HAP-1 (cell line): ENCODE measurements at places on chromosomes 5 and 9.

- no peak for DNase-seq
Observed at GRCh38 chr5:114362197-114362976, 517 bp downstream of the KCNN2 start.

- DNase-seq, result no peak
Observed at GRCh38 chr5:171615705-171616640, 169.6 kb upstream of the SMIM23 start.

- no peak for DNase-seq
Observed at GRCh38 chr9:84059936-84060335, 79.3 kb downstream of the RMI1 start.

DNA sequence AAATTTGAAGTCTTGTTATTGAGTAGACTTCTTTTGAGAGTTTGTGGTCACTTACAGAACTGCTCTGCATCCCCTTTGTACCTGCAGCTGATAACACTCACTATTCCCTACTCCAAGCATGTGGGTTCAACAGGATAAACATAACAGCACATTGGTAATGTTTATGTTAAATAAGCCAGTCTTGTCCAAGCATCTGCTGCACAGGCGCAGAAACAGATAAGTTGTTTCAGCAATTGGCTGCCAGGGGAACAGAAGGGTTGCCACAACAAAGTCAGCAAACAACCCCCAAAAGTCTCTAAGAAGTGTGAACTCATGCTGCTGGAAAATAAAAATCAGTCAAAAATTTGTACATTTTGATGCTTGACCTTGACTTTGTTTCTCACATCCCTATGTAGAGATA is 174.6 kb downstream of the GDNF start:
- DNase-seq, result no peak

DNA sequence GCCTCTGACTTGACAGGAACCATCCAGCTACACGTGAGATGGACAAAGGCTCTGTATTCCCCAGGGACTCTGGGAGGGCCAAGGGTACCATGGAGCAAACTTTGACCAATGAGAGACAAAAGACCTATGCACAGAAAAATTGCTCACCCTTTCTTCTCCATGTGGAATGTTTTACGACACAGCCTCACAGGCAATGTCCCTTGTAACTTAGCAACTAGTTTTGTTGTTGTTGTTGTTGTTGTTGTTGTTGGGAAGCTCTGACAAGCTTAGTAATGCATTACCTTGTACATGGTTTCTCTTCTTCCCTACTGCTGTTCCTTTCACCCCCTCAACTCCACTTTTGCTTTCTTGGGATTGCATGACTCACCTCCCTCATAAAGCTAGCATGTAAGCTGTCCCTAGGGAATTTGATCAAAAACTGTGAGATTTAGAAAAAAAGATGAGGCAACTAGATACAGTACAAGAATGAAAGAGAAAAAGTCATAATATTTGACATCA is 550.9 kb downstream of the RAB3C start:
- DNase-seq, result no peak

DNA sequence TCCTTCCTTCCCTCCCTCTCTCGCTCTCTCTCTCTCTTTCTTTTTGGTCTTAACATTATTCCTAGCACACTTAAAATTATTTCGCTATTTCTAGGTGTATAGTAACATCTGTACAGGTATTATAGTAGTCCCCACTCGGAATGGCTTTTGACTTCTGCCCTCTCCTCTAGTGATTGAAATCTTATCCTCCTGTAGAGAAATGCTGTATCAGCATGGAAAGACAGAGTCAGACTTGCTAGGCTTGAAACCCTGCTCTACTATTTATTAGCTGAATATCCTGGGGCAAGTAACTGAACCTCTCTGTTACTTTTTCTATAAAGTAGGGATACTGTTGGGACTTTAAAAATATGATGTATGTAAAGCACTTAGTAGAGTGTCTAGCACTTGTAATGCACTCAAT is 681.9 kb upstream of the C9orf72 start:
- DNase-seq, result no peak

DNA sequence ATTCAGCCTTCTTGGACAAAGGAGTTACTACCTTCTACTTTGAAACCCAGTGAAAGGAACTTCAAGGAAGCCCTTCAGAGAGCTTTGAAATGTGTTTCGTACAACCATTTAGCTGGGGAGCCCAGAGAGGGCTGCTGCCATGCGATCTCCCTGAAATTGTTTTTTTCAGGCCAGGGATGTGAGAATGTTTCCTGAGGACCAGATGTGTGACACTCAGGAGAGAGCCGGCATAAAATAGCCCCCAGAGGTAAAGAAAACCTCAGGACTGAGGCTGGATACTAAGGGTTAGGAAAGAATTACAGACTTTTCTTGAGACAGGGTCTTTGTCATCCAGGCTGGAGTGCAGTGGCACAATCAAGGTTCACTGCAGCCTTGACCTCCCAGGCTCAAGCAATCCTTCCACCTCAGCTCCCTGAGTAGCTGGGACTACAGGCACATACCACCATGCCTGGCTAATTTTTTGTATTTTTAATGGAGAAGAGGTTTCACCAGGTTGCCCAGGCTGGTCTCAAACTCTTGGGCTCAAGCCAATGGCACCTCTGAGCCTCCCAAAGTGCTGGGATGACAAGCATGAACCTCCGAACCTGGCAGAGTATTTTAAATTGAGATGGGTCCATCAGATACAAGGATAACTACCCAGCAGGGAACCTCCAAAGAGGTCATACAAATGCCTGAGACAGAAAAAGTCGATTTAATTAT is 8.4 kb downstream of the RPL37 start:
- DNase-seq, result no peak

DNA sequence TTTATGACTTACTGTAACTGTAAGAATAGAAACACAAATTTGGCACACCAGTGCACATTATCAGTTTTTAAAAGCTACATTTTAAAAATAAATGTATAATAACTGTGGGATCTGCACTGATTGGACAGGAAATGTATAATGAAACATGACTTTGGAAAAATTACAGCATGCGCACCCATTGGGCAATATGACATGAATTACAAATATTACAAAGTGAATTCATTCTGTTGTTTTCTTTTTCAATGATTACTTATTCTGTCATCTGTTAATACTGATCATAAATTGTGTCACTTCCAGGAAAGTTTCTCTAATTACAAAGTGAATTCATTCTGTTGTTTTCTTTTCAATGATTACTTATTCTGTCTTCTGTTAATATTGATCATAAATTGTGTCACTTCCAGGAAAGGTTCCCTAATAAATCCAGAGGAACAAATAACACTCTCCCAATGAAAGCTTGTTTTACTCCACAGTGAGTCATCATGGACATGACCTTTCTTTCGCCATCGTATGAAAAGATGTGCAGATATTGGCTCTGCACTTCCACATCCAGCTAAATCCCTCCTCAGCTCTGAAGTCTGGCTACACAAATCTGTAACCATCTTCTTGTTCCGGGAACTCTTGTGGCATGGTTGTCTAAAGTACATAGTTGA is 297.0 kb upstream of the HAPLN1 start:
- DNase-seq, result no peak

- DNase-seq, result no peak
Observed at GRCh38 chr5:1033606-1034420, 25.2 kb downstream of the NKD2 start.

- peak; percentile 79 for DNase-seq
Observed at GRCh38 chr5:15501091-15501791, 1.3 kb downstream of the FBXL7 start.

DNA sequence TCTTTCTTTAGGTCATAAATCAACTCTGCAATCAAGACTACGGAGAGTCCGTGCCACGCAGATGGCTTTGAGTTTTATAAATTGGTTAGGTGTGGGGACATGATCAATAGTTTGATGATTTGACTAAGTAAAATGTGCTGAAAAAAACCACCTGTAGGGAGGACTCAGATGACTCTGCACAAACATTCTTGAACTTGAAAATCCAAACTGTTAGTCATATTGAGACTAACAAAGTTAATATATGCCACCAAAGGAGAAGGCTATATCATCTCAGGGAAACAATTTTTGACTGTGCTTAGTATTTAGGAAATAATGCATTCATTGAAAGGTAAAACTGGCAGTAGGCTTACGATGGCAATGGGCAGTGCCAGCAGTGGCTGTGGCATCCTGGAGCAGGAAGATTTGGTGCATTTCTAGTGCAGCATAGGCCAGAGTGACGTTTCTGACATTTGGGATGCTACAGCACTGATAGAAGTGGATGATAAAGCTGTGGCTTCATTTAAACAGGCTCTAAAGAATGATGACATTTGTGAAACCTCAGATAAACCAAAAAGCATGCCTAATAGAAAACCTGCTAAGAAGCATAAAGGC is 291.1 kb downstream of the MLLT3 start:
- no peak for DNase-seq

DNA sequence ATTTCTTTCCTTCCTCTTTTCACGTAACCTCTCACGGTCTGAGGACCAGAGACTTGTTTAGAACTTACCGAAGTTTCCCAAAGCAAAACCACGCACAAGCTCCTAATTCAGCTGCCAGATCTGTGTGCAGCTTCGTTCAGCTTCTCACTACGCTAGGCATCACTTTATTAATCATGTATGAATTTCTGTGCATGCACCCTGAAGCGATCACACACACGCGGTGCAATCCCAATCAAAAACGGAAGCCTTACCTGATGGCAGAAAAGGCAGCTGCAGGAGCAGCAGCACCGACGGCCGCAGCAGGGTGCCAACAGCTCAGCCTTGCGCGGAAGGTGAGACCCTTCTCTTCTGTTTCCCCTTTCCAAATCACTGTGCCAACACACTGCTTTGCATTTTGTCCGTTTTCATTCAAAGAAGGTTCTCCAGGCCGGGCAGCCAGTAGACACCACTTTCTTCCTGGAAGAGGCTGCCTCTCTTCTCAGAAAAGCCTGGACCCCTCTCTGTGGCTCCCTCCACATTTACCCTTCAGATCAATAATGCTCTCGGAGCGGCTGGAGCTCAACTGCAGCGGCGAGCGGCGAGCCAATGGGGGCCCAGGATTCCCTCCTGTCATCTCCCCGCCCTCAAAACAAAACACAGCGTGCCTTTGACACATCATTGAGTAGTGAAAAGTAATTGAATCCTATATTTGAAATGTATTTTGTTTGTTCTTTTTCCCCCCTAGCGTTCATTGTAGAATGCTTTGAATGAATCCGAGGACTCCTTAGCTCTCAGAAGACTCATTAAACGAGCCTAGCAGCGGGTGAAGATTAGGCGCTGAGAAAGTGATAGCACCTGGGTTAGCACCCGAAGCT is at the start of gene CDH12:
Gene CDH12 (minus strand): TSS at position 538 of the 854 bp plus-strand sequence.
- DNase-seq, result peak; percentile 72

DNA sequence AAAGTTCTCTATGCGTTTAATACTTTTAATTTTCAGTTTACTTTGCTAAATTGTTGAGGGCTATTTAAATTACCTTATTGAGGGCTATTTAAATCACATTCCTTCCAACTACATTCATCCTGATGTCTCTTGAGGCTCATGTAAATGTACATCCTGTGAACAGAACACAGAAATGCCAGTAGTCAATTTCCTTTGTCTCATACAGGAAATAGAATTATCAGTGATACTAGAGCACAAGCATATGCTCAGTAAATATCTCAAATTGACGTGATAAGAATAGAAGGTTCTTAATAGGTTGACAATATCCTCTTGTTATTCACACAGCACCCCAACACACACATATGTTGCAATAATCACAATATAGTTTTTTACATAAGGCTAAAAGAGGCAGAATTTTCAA is 449.0 kb downstream of the CYLC2 start:
- no peak for DNase-seq

- no peak for DNase-seq
Observed at GRCh38 chr5:74294231-74294705, 346.3 kb downstream of the ENC1 start.
